Stimulated activated effector memory CD8-positive, alpha-beta T cell treated with anti-CD3 and anti-CD28 coated beads, Interleukin-12 subunit alpha, Interleukin-12 subunit beta, amount 100 ng/mL, for 72 hours (primary cell): ENCODE measurements at places on chromosomes 4 and X.

DNA sequence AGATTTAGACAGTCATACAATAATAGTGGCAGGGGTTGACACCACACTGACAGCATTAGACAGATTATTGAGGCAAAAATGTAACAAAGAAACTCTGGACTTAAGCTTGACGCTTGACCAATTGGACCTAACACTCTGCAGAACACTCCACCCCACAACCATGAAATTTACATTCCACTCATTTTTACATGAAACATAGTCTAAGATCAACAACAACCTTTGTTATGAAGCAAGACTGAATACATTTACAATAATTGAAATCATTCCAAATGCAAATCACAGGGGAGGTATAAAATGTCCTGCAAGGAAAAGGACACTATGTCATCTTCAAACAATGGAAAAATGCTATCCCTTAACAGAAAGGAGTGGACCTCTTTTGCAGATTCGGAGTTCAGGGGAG is 4.9 kb upstream of the UGT2B10 start:
- no peak for DNase-seq

DNA sequence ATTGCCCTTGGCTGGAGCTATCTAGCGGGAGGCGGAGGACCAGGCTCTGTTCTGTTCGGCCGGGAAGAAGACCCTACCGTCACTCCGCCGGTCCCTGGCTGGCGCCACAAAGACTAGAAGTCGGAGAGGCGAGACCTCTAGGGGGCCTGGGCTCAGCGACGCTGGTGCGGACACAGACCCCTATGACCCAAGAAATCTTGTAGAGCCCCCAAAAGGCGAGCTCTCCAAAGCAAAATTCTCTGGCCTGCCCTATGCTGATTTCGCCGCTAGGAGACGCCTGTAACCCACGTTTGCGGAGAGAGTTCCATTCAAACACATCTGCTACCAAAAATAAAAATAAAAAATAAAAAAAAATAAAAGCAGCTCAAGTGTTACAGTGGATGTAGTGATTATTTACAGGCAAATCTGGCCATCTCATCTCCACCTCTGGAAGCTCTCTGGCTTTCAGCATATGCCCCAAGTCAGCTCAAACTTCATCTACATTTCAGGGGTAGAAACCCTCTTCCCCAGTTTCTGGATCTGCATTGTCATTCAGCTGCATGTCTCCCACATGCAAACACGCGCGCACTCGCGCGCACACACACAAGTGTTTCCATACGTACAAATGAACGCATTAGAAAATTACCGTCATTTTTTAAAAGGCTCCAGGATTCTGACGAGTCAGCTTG is 2.4 kb upstream of the PCDH10 start:
- no peak for DNase-seq

DNA sequence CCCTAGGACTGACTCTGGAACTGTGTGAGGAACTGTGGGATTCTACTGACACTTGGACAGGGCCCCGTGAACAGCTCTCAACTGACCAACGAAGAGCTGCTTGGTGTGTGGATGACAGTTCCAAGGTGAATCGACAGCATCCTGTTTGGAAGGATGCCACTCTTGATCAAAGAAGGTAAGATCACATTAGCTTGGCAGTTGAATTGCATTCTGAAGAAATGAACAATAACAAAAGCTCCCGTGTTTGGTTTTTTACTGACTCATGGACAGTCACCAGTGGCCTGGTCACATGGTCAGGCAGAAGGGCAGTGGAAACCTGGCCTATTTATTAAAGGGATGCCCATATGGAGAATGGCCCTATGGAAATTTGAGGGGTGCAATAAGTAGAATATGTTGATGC is 33.1 kb upstream of the GPR34 start:
- DNase-seq = no peak

GRCh38 chr4:154566639-154567204 is 3.9 kb downstream of the FGB start:
- no peak for DNase-seq

DNA sequence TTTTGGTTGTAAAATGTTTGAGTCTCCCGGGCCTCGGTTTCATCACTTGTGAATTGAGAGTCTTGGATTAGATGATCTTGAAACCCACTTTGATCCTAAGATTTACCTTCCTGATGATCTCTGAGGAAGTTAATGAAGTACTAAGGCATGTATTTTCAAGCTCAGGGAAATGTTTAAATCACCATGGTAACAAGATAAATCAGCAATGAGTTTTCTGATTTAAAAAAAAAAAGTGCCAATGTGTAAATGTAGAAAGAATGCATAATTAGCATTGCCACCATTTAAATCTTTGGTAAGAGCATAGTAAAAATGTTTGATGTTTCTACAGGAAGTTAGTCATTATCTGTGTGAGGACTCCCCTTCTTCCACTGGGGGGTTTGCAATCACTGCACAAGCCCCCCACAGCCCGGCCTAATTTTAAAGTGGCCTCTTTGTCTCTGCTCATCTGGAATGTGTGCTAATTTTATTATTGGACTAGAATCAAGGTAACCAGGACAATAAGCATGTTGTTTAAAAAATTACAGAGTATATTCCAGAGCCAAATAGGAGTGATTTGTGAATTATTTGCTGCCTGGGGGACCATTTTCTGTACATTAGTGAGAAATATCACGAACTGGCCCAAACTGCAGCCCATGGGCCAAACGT is 93.6 kb downstream of the SLC34A2 start:
- no peak for DNase-seq

GRCh38 chr4:90209922-90210321 is 82.7 kb downstream of the CCSER1 start:
- no peak for DNase-seq

DNA sequence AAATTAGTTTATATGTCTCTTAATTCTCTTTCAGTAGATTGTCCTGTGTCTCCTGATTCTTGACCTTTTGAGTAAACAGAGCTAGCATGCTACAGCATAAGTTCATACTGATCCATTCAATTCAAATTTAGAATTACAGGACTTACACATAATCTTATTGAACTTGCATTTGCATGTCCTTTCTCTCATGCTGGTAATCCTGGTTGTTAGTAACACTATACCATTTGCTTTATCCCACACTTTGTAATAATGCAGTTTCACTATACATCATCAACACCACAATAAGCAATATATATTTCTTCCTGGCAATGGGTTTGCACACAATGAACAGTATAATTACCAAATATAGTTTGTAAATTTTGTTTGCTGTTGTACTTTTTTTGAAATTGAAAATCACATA is 937.2 kb upstream of the GRID2 start:
- no peak for DNase-seq

GRCh38 chrX:23383411-23383810 is 48.8 kb downstream of the PTCHD1 start:
- no peak for DNase-seq

DNA sequence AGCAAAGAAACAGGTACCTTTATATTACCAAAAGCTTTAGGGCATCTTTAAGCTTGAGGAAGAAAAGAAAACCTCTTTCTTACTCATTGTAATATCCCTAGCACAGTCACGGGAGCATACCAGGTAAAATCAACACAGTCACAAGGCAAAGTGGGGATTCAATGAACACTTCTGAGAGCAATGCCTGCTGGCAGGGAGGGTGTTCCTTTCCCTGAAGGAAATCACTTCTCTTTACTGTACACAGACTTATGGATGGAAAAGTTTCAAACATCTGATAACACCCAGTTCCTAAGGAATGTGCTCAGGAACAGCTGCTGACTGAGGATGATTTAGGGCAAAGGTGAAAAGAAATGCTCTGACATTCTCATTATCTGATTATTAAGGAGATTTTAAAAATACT is 94.8 kb downstream of the MAML3 start:
- DNase-seq = no peak

DNA sequence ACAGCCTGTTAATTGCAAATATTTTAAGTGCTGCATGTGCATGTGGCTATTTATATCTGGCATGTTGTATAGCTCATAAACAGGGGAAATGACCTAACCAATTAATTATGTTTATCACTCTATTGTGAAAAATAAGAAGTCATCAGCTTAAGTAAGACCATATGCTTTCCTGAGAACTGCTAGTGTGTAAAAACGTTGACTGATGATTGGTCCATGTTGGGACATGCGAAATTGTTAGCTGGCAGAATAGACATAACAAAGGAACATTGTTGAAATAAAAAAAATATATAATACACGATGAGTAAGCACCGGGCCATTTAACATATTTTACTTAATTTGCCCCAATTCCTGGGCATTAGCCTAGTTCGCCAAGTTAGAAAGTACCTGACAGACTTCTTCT is 207.5 kb downstream of the ANK2 start:
- no peak for DNase-seq

DNA sequence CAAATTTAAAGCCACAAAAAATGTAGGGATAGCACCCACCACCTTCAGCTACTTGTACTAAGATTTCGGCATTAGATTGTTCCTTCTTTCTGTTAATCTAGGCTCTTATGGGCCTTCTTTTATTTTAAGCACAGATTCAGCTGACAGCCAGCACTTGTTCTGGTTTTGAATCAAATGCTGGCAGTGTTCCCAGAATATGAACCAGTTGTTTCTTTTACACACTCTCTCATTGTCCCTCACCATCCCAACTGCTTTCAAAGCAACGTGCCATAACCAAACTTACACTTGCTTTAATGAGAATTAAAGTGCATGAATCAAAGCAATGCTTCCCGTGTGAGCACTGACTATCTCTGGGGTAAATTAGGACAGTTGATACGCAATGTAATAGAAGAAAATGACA is 744.5 kb upstream of the FAM241A start:
- DNase-seq = no peak

DNA sequence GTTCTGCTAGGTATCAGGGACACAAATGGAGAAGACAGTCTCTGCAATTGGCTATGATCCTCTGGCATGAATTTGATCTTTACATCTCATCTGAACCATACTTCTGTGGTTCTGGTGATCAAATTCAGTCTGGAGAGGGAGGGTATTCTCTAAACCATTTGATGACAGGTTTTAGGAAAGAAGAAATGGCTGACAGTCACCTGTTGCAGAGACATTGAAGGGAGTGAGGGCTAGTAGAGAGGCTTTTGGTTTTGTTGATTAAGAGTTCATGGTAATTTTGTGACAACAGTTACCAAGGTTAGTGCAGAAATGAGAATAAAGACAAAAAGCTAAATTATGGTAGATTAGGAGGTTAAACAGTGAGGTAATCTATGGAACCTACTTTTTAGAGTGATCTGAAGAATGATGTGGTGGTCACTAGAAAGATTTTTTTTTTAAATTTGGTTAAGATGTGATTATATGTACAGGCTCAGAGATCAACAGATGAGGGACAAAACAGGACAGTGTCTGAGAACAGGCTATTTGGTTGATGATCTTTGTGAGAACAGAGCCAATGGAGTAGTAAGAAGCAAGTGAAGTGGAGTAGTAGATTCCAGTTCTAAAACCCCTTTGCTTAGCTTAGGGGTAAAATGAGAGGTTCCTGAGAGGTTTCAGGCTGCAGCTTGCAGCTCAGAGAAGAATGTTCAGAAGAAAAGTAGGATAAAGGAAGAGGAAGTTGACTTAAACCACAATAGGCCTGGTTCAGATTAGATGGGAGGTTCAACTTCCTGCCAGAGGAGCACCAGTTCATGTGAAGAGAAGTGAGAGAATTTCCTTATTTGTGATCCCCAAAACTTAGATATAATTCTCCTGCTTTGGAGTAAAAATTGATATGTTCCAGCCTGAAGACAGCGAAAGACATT is 34.7 kb downstream of the VSIG4 start:
- no peak for DNase-seq

DNA sequence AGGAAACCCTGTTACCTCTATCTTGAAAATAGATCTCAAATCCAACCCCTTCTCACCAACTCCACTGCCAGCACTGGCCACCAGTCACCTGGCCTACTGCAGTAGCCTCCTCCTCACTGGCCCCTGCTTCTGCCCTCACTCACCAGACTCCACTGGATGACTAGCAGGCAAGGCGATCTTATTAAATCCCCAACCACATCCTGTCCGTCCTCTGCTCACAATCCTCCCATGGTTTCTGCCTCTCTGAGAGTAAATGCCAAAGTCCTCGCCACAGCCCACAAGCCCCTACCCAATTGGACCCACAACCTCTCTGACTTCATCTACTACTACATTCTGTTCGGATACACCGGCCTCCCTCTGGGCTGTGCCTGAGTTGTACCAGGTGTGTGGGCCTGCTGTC is 5.4 kb upstream of the PIM2 start:
- DNase-seq = no peak

DNA sequence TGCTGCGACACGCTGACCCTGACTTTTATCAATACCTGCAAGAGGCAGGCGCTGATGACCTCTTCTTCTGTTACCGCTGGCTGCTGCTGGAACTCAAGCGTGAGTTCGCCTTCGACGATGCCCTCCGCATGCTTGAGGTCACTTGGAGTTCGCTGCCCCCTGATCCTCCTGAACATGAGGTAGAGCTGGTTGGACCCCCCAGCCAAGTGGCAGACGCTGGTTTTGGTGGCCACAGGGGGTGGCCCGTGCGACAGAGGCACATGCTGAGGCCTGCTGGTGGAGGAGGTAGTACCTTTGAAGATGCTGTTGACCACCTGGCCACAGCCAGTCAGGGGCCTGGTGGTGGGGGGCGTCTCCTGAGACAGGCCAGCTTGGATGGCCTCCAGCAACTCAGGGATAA is 14.2 kb upstream of the RBM3 start:
- no peak for DNase-seq

DNA sequence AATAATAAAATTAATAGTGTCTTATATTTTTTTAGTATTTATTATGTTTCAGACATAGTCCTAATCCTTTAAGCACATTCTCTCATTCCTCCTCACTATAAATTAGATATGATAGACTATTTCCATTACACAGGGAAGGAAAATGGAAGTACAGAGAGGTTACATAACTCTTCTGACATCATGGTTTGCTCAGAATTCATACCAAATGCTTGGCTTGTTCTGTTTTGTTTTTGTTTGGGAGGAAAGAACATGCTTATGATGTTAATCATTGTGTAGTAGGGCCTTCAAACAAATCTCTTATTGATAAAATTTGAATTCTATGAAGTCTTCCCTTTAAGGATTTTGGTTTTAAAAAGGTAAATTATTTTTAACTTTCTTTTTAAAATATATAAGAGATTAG is 59.5 kb downstream of the RXFP1 start:
- no peak for DNase-seq

- no peak for DNase-seq
Observed at GRCh38 chr4:109690690-109691410, 12.4 kb downstream of the CASP6 start.
